ENCODE measurements at places on chromosomes 3 and 15.

DNA sequence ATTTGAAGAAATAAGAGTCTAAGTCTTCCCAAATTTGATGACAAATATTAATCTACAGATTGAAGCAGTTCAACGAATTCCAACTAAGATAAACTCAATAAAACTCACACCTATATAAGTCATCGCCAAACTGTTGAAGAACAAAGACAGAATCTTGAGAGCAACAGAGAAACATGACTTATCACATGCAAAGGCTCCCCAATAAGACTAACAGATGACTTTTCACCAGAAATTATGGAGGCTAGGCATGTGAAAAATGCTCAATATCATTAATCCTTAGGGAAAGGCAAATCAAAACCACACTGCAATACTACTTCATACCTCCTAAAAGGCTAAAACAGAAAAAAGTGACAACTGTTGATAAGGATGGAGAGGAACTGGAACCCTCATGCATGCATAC lies 517.6 kb upstream of the SUCLG2 start:
- no peak for DNase-seq

DNA sequence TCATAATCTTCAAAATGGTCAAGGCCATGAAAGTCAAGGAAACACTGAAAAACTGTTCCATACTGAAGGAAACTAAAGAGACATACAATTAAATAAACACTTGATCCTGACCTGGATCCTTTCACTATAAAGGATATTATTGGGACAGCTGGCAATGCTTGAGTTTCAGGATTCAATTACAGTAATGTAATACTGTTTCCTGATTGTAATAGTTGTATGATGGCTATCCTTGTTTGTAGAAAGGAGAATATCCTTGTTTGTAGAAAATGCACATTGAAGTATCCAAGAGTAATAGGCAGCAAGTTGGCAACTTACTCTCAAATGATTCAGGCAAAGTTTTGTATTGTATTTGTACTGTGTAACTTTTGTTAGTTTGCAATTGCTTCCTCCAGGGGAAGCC lies 4.6 kb downstream of the CIDEC start:
- no peak for DNase-seq

- no peak for DNase-seq
Observed at GRCh38 chr15:67822537-67823313, 2.6 kb upstream of the SKOR1 start.

DNA sequence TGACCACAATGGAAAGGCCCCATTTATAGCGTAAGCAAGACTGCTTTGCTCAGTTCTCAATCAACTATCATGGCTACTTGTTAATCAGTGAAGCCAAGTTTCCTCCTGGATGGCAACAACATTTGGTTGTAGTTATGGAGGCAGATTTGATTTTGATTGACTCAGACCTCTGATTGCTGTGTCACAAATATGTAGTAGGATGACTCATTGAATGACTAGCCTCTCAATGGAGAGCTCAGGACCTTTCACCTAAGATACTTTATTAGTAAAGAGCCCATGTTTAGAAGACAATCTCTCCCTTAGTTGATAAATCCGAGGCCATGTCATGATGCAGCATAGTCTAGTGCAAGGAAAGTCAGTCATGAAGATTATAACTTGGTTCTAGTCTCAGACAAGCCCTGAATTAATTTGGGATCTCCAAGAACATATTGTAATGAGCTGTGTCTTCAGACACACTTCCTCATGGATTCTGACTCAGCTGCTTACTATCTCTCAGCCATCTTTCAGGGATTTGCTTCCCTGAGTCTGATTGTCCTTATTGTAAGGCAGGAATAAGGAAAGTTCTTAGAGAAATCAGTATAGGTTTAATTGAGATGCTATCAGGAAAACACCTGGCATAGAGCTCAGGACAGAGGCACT lies 397.4 kb upstream of the TMCO5A start:
- no peak for DNase-seq

DNA sequence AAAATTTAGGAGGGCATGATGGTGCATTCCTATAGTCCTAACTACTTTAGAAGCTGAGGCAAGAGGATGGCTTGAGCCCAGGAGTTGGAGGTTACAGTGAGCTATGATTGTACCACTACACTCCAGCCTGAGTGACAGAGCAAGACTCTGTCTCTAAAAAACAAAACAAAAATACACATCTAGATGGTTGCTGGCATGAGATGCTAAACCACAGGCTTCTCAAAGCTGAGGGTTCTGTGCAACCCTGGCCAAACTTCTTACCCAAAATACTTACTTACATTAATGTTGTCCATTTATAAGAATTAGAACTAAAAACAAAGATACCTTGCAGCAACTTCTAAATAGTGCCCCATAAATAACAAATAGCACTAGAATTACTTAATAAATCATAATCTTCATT lies 14.3 kb upstream of the ARHGEF3 start:
- DNase-seq = no peak

DNA sequence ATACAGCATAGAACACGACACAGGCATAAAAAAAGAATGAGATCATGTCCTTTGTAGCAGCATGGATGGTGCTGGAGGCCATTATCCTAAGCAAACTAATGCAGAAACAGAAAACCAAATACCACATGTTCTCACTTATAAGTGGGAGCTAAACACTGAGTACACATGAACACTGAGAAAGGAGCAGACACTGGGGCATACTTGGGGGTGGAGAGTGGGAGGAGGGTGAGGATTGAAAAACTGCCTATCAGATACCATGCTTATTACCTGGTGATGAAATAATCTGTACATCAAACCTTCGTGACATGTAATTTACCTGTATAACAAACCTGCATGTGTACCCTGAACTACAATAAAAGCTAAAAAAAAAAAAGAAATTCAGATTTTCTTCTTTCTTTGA lies 100.4 kb downstream of the PPM1L start:
- no peak for DNase-seq

Measured in T-helper 1 cell (primary cell).